ENCODE measurements at places on chromosomes 1 and 21.

DNA sequence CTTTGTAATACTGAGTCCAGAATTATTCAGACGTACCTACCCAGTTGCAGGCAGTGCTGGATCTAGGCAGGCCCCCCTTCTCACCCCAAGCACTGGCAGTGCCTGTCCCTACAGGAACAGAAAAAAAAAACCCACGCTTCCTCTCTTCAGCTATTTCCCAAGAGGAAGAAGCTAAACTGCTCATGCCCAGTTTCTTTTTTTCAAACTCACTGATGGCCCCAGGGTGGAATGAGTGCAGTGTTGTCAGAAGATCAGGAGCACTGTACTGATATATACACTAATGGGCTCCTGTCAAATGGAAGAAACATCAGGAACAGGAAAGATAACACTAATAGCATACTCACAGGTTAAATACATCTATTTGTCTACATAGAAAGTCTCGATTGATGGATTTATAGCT, 28.2 kb upstream of the DOCK7 start:
- DNase-seq = no peak

DNA sequence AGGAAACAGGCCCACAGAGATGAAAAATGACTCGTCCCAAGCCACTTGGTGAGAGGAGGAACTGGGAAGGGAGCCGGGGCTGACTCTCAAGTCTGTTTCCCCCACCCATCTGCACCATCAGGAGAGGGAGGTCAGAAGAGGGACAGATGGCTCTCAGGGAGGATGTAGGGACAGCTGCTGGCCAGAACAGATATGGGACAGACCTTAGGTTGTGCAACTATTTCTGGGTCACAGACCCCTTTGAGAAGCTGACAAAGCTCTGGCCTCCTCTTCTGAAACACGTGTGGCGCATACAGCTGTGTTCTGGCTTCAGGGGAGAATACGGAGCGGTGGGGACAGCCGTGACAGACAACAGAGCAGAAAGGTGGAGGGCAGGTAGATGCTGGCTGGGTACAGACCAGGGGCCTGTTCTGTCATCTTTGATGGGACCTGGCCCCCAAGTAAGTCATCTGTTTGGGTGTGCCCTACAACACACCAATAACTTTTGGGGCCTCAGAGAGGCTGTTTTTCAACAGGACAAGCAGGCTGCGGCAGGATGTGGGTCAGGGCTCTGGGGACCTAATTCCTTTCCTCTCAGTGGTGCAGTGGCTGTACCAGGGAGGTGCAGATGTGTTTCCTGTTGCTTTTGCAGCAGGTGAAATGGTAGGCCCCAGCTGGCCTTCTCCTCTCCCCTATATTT, 7.3 kb downstream of the SH3BGRL3 start:
- DNase-seq = no peak

GRCh38 chr1:223711173-223711572, 1.2 kb upstream of the CAPN2 start:
- DNase-seq = no peak

- DNase-seq = no peak
Measured at GRCh38 chr1:9293533-9294404, 1.1 kb downstream of the SPSB1 start.

DNA sequence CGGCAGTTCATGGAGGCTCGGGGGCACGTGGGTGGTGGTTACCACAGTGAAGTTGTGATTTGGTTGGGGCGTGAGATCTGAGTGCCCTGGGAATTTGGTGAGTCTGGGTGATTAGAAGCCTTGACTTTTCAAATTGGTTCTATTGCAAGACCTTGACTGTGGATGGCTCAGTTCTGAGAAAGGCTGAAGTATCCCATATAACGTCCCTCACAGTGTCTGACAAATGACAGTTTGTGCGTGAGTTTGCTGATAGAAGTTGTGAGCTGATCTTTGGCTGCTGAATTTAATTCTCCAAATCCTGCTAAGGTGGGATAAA, 549 bp downstream of the MSH4 start:
- no peak for DNase-seq

DNA sequence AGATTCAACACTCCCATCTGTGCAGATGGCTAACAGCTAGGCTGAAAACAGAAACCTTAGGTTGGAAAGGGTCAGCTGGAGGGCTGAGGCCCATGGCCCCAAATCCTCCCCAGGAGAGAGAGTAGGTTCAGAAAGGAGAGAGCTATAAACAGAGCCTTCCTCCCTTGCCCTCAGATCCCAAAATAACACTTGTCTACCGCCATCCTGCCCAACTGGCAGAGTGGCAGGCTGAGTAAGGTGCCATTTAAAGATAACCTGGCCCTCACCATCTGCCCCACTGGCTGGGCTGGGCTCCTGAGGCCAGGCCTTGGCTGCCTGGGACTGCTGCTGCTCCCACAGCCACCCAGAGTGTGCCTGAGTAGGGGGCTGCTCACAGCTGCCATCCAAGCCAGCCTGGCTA, 4.3 kb upstream of the SHISA4 start:
- no peak for DNase-seq

- DNase-seq = no peak
Measured at GRCh38 chr1:69291541-69291940, 276.2 kb upstream of the LRRC7 start.

DNA sequence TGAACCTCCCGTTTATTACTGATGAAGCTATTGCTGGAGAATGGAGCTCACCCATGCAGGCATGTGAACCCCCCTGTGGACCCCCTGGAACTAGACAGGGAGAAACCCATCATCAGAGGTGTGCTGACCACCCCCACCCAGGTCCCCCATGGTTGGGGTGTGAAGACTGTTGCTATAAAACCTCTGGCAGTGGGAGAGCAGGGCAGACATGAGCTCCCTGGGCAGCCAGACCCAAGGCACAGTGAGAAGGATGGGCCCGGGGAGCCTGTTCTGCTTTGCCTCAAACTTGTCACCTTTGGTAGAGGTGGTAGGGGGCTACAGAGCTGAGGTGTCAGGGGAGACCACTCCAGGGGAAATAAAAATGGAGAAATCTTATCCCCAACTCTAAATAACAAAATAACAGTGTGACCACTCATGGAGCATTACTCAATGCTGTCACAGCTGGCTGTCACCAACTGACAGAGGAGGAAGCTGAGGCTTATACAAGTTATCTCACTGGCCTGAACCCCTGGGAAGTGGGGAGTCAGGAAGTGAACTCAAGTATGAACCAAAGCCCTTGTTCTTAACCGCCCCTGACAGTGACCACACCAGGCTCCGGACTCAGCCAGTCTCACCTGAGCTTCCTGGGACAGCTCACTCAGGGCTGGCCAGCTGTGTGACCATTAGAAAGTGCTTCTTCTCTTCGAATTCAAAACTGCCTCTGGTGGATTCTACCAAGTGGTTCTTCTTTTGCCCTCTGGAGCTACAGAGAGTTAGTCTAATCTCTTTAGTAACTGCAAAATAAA, 698.8 kb downstream of the MATN1 start:
- DNase-seq = no peak

- no peak for DNase-seq
Measured at GRCh38 chr1:204194080-204194479, 2.2 kb downstream of the KISS1 start.

GRCh38 chr1:59718064-59718988, 96.4 kb upstream of the HOOK1 start:
- DNase-seq = no peak

DNA sequence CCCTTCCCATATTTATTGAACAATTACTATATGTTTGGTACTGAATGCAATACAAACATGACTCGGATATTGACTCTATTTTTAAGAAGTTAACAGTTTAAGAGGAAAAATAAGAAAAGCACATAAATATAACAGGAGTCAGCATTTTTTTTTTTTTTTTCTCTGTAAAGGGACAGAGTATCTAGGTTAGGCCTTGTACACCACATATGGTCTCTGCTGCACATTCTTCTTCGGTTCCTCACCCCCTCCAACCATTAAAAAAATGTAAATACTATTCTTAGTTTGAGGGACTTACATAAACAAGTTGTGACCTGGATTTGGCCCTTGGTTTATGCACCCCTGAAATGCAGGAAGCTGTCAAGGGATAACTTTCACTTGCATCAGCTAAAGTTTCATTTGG, 40.4 kb downstream of the PHC2 start:
- no peak for DNase-seq

DNA sequence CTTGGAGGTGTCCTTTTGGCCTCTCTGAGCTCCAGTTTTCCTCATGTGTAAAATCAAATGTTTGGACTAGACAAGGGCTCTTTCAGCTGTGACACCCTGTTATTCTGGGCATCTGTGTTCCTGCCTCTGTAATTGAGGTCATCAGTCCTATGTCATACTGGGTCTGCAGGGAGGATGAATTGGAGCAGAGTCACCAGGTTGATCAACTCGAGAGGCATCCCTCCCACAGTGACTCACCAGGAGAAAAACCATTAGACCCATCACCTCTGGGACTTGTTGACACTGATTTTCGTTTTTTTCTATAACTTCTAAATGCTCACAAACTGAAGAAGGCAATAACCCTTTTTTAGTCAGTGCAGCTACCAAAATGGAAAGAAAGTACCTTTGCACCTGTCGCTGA, 82.2 kb downstream of the ST6GALNAC5 start:
- no peak for DNase-seq

GRCh38 chr1:160996178-160996577, 24.8 kb downstream of the F11R start:
- no peak for DNase-seq

GRCh38 chr1:156727492-156727891, 777 bp upstream of the METTL25B start:
- DNase-seq = no peak

- DNase-seq = no peak
Measured at GRCh38 chr1:168422203-168422847, 121.5 kb downstream of the XCL2 start.

GRCh38 chr1:4854367-4854766, 200.0 kb downstream of the AJAP1 start:
- DNase-seq = no peak

GRCh38 chr1:150720703-150721102, at the start of gene HORMAD1:
Gene HORMAD1 (minus strand): TSS chr1:150720895. CDS start chr1:150719505, 1,390 bp downstream.
- no peak for DNase-seq

GRCh38 chr1:198638894-198639635, at the start of gene PTPRC:
Gene PTPRC (plus strand): TSS chr1:198639040. CDS start chr1:198639269, 229 bp downstream.
- no peak for DNase-seq

GRCh38 chr1:51293898-51294515, 36.4 kb downstream of the TTC39A start:
- DNase-seq = no peak

DNA sequence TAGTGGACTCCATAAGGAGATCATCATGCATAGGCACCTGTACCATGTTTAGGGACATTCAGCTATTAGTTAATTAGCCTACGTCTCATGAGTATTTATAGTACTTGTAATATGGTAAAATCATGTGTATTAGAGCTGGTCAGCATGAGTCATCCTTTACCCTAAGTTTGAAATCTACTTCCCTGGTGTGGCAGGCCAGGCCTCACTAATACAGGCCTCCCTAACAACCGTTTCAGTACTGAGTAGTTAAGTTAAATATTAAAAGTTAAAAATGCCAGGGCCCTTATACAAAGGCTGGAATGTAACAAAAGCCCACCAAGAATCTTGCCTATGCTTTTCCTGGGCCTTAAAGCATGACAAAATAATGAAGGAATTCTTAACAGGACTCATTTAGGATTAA, 356.3 kb upstream of the DPYD start:
- DNase-seq = peak; percentile 32

GRCh38 chr1:51829058-51829457, 49.5 kb downstream of the NRDC start:
- no peak for DNase-seq

- DNase-seq = no peak
Measured at GRCh38 chr21:39105341-39105765, 77.9 kb downstream of the PSMG1 start.

GRCh38 chr21:42839271-42840231, 39.8 kb downstream of the WDR4 start:
- no peak for DNase-seq

DNA sequence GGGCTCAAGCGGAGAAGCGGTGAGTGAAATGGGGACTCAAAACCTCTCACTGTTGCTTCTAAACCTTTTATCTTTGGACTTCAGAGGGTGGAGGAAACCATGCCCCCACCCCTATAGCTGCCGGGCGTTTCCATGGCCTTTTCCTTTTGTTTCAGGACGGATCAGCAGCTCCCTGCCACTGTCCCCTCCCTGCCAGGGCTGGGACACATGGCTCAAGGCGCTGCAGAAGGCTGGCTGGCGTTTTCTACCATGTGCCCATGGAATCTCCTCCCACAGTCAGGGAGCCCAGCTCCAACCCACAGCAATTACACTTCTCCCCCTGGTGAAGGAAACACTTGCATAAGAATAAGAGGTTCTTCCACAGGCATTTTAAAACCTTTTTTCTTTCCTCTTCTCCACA, 812.7 kb downstream of the PLA2G4A start:
- DNase-seq = no peak

GRCh38 chr1:229844675-229845074, 218.6 kb downstream of the URB2 start:
- DNase-seq = no peak

GRCh38 chr21:44455524-44456213, 359 bp downstream of the LRRC3 start:
- DNase-seq = no peak

All from astrocyte of the cerebellum (primary cell).